Adipocyte (in vitro differentiated cells): ENCODE measurements at places on chromosomes 7 and 10.
A peak's percentile ranks its signal among the peaks of the same experiment; 100 is the strongest.

- peak; percentile 67 for DNase-seq
These were observed 1.1 kb downstream of the ZNF777 start for GRCh38 chr7:149459540-149460452.

DNA sequence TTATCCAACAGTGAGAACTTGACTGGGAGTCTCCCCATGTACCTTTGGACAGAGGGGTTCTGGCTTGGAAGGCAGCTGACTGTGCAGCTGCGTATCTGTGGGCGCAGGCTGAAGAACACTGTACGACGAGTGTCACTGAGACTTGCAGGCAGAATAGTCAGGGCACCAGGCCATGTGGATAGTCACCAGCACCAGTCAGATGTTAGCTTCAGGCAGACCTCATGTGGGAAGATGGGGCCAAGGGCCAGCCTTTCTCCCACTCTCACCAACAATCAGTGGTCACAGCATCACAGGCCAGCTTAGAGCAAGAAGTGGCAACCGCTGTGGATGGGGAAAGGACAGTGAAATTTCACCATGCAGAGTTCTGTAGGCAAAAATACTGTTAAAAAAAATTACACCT is 43.4 kb upstream of the GJD4 start:
- DNase-seq: no peak

GRCh38 chr7:155789001-155789725 is 23.1 kb downstream of the SHH start:
- no peak for DNase-seq

DNA sequence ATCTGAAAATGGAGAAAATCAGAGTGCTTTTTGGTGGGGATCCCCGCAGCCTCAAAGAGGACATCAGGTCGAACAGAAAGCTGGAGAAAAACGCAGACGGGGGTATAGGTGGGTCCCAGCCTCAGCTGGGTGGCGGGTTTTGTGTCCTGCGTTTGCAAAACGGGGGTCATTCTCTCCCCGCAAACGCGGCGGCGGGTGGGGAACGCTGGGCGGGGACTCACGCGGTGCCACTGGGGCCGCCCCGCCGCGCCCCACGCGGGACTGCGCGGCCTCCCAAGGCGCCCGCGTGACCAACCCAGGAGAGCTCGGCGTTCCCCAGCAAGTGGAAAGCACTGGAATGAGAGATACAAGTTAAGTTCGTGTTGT is 806 bp upstream of the VIPR2 start:
- DNase-seq: no peak

- no peak for DNase-seq
These were observed 60.9 kb downstream of the CSGALNACT2 start for GRCh38 chr10:43199088-43199683.
